ENCODE measurements at places on chromosomes 16 and 17. TPM values are rescaled to one million over a fixed set of nuclear protein-coding genes. Genes with fewer than 3 reads are reported as not detected.

Gene KRTAP1-1
- total RNA-seq: not detected

Gene USH1G
- 0.21 TPM for total RNA-seq

Gene ITGA2B
- 2.4 TPM for total RNA-seq

Gene ZMYND15
- 0.21 TPM for total RNA-seq

Gene KRTAP4-4
- total RNA-seq: not detected

Gene KRT32
- total RNA-seq: not detected

Gene ZNF423
- 13.8 TPM for total RNA-seq

Gene ZG16
- total RNA-seq: not detected

Gene SEPTIN1
- total RNA-seq: 2.0 TPM

Gene KCTD19
- total RNA-seq: 0.16 TPM

Gene MGAT5B
- total RNA-seq: 0.15 TPM

Gene BRIP1
- total RNA-seq: 0.77 TPM

Gene CNTD1
- total RNA-seq: 0.44 TPM

Gene CHST4
- 0.16 TPM for total RNA-seq

Gene DOC2B
- total RNA-seq: 6.8 TPM

Gene TNFAIP1
- total RNA-seq: 83.8 TPM

Gene CLEC3A
- not detected for total RNA-seq

Gene KRTAP3-2
- total RNA-seq: not detected
